ENCODE measurements at places on chromosomes 5 and 9.

DNA sequence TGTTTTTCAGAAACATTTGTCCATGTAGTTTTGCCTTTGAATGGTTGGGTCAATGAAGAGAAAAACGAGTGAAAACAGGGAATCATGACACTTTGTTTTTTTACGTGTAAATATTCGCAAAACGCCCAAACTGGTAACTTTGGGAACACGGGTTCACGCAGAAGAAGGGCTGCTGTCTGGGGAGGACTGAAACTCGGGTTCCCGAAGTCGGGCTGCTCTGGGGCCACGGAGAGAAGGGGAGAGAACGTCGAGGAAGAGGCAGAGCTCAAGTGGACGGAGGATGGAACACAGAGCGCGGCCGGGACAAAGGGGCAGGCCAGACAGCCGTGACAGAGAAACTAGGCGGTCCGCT lies 478 bp upstream of the SETD9 start:
- no peak for DNase-seq

- DNase-seq: peak; percentile 29
Observed at GRCh38 chr9:6877671-6878161, 119.9 kb downstream of the KDM4C start.

DNA sequence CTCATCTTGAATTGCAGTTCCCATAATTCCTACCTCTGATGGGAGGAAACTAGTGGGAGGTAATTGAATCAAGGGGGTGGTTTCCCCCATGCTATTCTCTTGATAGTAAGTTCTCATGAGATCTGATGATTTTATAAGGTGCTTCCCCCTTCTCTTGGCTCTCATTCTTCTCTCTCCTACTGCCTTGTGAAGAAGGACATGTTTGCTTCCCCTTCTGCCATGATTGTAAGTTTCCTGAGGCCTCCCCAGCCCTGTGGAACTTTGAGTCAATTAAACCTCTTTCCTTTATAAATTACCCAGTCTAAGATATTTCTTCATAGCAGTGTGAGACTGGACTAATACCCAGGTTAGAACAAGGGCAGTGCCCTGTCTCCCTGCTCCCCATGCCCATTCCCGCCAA lies 7.5 kb upstream of the TRIO start:
- DNase-seq: no peak

- DNase-seq: no peak
Observed at GRCh38 chr5:95440825-95441224, 49.7 kb downstream of the FAM81B start.

GRCh38 chr5:146799231-146799630 lies 79.3 kb downstream of the PPP2R2B start:
- no peak for DNase-seq

DNA sequence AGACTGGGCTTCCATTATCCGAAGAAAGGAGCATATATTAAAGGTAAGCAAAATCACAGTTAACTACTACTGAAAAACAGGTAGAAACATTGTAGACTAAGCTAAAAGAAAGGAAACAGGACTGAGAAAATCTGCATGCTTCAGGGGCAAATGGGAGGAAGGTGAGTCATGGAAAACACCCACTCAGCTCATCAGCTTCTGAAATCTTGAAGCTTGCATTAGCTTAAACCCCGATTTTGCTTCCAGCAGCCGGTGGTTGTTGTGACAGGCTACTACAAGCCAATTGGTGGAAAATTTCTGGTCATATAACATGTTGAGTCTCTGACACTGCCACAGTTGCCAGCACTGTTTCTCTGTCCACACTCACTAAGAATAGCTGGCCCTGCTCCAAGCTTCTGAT lies 179.6 kb upstream of the PUM3 start:
- DNase-seq: no peak
